Tibial nerve (tissue), 4 donors: ENCODE measurements at places on chromosomes 11 and 22.

DNA sequence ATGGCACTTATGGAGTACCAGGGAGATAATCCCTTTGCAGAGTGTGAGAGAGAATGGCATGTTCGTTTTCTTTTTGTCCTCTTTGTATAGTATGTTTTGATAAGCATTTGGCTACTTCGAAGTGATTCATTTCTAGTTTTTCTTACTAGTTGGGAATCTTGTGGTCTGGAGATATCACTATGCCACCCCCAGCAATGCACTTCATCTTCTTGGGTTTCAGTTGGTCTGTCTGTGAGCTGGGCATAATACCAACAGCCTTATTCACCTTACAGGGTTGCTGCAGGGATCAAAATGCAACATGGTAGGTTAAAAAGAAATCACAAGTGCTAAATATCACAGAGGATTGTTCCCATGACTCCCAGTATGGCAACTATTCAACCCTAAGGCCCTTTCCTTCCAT, 387.8 kb upstream of the CADM1 start:
- no peak for DNase-seq

- DNase-seq, result peak; percentile 42
These were observed 60.6 kb downstream of the MICAL2 start for GRCh38 chr11:12170984-12171383.

- no peak for DNase-seq
These were observed 18.4 kb downstream of the RTL6 start for GRCh38 chr22:44479662-44480061.

GRCh38 chr11:46305295-46305694, 27.8 kb downstream of the CREB3L1 start:
- no peak for DNase-seq

DNA sequence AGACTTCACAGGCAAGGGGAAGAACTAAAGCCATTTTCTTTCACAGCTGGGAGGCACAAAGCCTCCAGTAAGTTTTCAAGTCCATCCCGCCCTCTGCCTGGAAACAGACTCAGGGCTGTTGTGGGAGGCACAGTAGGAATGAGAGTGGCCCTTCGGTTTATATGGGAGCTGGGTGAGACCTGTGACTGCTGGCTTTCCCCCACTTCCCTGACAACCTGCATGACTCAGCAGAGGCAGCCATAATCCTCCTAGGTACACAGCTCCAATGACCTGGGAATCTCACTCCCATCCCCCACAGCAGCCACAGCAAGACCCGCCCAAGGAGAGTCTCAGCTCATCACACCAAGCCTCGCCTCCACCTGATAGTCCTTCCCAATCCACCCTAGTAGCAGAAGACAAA, 12.1 kb upstream of the TMEM45B start:
- DNase-seq, result no peak

DNA sequence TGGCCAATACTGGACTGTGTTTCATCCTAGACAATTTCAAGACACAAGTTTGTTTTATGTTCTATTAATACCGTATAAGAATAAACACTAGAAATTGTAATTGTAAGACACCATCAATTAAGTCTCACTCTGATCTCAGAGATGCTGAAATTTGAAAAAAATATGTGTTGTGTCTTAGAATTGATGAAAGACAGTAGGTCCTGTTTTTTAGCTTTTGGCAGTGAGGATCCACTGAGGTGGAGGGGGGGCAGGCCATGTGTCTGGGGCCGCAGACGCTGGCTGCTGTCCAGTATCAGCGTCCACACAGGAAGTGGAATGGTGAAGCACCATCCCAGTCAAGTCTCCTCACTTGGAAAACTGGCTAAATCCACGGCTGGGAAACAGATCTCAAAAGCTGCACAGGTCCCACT, 22.5 kb upstream of the ALG8 start:
- DNase-seq, result no peak

- no peak for DNase-seq
These were observed 82.9 kb downstream of the KCNJ1 start for GRCh38 chr11:128784059-128784804.

DNA sequence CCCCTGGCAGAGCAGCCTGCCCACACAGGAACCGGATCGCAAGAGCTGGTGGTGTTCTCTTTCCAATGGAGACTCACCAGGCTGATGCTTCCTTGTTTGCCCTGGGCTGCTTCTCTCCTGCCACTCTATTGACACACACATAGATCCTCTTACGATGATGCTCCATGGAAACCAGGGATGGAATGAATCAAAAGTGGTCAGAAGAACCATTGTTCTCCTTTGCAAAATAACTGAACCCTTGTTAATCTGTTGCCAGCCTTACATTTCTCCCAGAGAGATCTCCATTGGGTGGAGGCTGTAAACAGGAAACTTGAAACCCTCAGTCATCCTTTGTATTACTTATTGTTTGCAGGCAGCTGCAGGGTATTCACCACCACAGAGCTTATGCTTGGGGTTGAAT, 24.6 kb upstream of the LDLRAD3 start:
- no peak for DNase-seq

GRCh38 chr11:66936311-66936711, 21.9 kb downstream of the PC start:
- DNase-seq, result no peak

- no peak for DNase-seq
These were observed at the start of gene GUCY1A2 for GRCh38 chr11:107018219-107018901. Gene GUCY1A2, minus strand, starts transcription at chr11:107018476. Its CDS starts 421 bp downstream, at chr11:107018055.

DNA sequence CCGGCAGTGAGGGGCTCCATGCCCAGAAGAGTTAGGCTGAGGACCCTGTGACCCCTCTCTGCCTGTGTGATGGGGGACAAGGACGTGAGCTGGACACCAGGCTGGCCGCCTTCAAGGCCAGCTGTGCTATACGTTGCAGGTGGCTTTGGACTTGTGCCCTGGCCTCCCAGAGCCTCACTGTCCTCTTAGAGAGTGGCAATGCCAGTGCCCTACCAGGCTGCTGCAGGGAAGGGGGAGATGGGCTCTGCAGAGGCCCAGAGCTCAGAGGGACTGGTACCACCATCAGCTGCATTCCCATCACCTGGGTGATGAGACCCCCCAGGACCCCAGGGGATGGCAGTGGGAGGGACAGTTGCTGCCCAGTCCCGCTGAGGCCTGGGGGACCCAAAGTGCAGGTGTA, 90.4 kb upstream of the SHISAL1 start:
- no peak for DNase-seq

GRCh38 chr11:111059726-111060125, 185.8 kb upstream of the POU2AF2 start:
- DNase-seq, result no peak

DNA sequence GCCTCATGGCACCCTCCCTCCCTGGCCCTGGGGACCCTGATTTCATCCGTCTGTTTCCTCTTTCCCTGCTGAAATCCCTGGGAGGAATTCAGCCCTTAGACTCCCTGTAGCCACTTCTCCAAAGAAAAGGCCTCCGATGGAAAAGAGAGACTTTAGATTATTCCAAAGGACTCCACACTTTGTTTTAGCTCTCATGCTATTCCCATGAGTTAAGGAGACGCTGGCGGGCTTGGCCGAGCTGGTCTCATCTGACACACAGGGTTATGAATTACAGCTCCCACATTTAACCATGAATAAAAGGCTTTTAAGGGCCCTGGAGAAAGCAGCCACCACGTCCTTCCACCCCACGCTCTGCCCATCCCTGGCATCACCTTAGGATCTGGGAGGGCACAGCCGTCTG, 57.0 kb downstream of the ANO1 start:
- no peak for DNase-seq

GRCh38 chr11:20075627-20076026, 84.6 kb downstream of the DBX1 start:
- no peak for DNase-seq

DNA sequence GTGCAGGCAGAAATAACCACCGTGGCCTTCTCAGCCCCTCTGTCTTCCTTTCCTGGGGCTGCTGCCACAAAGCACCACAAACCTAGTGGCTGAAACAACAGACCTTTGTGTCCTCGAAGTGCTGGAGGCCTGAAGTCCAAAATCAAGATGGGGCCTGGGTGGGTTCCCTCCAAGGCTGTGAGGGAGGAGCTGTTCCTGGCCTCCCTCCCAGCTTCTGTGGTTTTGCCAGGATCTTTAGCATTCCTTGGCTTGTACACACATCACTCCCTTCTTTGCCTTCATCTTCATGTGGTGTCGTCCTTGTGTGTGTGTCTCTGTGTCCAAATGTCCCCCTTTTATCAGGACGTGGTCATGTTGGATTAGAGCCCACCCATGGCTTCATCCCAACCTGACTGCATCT, 29.0 kb upstream of the PARVG start:
- DNase-seq, result no peak

GRCh38 chr11:124943254-124943616, 7.4 kb upstream of the HEPACAM start:
- DNase-seq, result no peak

DNA sequence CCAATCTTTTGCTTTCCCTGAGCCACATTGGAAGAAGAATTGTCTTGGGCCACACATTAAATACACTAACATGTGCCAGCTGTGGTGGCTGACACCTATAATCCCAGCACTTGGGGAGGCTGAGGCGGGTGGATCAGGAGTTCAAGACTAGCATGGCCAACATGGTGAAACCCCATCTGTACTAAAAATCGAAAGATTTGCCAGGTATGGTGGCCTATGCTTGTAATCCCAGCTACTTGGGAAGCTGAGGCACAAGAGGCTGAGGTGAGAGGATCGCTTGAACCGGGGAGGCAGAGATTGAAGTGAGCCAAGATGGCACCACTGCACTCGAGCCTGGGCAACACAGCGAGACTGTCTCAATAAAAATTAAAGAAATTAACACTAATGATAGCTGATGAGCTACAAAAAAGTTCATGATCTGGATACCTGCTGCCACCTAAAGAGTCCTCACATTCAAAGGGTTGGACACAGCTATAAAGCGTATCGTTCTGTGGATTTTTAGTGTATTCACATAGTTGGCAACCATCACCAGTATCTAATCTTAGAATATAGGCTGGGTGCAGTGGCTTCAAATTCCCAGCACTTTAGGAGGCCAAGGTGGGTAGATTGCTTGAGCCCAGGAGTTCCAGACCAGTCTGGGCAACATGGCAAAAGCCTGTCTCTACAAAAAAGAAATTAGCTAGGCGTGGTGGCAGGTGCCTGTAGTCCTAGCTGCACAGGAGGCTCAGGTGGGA, 3.4 kb upstream of the LDHC start:
- DNase-seq, result no peak

DNA sequence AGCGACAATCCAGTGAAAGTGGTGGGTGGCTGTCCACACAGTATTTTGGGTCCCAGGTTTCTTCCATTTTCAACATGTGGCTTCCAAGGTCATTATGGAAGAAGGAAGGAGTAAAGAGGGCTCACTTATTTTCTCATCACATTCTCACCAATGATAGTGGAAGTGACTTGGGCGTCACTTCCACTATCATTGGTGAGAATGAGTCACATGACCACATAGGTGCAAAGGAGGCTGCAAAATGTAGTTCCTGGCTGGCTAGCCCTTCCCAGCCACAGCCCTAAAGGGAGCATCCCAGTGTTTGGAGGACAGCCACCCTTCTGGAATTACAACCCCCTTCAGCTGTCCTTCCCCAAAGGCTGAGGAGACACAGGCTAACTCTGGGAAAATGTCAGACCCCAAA, 95.6 kb downstream of the TSPAN18 start:
- no peak for DNase-seq

DNA sequence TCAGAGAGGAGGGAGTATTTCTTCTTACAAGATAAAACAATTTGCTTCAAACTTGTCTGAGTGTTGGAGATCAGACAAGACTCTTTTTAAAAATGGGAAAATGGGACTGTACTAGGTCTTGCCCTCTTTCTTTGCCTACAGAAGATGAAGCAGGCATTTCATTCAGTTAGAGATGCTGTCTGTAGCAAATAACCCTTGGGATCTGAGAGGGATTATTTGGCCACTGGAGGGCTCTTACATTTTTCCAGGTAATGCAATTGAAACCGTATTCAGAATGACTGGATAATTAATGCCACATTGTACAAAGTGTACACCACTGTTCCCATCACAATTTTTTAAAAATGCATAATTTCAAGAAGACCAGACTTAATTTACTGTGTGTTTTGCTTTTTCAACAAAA, 258.5 kb upstream of the KIRREL3 start:
- no peak for DNase-seq

GRCh38 chr11:83072350-83073242, 899 bp upstream of the RAB30 start:
- DNase-seq, result no peak

DNA sequence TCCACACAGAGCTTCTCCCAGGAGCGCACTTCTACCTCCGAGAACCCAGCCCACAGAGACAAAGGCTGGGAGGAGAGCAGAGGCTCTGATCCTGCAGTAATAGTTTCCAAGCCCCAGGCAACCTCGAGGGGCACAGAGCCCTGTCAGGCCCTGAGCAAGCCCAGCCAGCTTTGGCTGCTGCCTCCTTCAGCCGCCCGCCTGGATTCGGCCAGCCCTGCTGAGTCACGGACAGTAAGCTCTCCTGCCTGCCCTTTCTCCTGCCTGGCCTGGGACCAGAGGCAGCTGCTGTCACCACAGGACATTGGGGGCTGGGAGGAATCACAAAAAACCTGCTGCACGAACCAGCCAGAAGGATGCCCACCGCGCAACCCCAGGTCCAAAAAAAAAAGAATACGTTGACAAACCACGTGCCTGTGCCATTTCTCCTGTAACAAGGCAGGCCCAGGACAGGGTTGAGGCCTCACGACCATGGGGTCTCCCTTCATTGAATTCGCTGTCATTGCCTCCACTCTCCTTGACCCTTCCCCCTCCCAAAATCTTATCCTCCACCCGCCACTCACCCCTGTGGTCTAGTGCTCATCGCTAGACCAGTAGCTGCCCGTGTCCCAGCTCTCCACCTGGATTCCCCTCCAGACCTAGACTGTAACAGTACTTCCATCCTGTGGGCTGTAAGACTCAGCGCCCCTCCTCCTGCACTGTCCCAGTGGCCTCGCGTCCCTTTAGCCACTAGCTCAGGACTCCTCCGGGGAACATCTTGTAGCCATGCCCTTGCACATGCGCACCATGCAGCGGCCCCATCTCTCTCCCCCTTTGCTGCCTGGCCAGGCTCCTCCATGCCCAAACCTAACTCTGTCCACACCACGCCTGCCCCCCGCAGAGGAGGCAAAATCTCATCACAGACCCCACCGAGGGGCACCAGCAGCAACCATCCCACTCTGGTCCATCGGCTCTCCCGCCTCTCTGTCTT, 7.4 kb upstream of the SLC22A12 start:
- no peak for DNase-seq

DNA sequence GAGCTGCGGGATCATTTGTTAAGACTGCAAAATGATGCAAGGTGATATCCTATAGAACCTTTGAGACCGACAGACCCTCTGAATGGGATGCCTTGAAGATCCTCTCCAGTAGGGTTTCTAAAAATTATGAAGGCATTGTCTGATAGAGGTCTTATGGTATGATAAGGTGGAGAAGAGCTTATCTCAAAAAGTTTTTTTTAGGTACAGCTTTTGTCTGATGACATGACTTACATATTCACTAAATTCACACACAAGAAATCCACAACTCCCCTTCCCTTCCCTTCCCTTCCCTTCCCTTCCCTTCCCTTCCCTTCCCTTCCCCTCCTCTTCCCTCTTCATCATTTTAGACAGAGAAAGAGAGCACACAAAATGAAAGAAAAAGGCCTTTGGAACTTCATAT, 118.4 kb upstream of the CTSC start:
- DNase-seq, result no peak

GRCh38 chr22:49087198-49087597, 740.5 kb downstream of the BRD1 start:
- DNase-seq, result no peak
